ENCODE measurements at places on chromosomes 3 and 15.
A peak's percentile ranks its signal among the peaks of the same experiment; 100 is the strongest.

- peak; percentile 31 for DNase-seq
Measured at GRCh38 chr3:136350557-136350956, 100.4 kb downstream of the PCCB start.

DNA sequence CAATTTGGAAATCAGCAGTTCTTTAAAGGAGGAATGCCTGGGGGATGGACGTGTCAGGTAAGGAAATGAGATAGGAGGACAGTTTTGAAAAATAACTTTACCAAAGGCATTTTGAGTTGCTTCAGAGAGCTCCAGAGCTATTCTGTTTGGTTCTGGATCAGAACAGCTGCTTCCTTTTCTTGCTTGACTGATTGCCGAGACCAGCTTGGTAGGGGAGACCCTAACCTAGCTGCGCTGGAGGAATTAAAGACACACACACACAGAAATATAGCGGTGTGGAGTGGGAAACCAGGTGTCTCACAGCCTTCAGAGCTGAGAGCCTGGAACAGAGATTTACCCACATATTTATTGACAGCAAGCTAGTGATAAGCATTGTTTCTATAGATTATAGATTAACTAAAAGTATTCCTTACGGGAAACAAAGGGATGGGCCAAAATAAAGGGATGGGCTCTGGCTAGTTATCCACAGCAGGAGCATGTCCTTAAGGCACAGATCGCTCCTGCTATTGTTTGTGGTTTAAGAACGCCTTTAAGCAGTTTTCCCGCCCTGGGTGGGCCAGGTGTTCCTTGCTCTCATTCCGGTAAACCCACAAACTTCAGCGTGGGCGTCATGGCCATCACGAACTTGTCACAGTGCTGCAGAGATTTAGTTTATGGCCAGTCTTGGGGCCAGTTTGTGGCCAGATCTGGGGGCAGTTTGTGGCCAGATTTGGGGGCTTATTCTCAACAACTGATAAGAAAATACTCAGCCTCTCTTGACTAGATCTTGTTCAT lies 556.0 kb downstream of the ROBO1 start:
- DNase-seq, result no peak

- no peak for DNase-seq
Measured at GRCh38 chr3:40588406-40588805, 63.6 kb downstream of the ZNF621 start.

DNA sequence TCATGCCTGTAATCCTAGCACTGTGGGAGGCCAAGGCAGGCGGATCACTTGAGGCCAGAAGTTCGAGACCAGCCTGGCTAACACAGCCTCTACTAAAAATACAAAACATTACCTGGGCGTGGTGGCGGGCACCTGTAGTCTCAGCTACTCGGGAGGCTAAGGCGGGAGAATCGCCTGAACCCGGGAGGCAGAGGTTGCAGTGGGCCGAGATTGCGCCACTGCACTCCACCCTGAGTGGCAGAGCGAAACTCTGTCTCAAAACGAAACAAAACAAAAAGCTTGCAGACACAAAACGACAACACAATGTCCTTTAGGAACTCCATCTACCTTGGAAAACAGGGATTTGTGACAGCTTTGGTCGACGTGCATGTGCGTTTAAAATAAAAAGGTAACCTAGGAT lies 716 bp upstream of the KLHL24 start:
- DNase-seq, result no peak

DNA sequence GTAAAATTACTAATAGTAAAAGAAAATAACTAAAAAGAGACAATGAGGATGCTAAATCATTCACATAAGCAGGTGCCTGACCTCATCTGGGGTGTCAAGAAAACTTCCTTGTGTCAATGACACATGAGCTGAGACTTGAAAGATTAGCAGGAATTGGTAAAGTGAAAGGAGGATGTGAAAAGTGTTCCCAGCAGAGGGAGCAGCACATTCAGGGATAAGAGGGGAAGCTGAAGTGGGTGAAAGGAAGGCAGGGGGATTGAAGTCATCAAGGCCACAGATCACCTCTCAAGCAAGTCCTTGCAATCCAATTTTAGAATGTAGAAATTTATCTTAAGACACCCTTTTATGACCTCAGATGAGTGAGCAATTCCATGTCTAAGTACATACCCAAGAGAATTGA lies 60.2 kb upstream of the ACP3 start:
- DNase-seq, result no peak

- DNase-seq, result no peak
Measured at GRCh38 chr3:134810052-134810435, 15.0 kb downstream of the EPHB1 start.

DNA sequence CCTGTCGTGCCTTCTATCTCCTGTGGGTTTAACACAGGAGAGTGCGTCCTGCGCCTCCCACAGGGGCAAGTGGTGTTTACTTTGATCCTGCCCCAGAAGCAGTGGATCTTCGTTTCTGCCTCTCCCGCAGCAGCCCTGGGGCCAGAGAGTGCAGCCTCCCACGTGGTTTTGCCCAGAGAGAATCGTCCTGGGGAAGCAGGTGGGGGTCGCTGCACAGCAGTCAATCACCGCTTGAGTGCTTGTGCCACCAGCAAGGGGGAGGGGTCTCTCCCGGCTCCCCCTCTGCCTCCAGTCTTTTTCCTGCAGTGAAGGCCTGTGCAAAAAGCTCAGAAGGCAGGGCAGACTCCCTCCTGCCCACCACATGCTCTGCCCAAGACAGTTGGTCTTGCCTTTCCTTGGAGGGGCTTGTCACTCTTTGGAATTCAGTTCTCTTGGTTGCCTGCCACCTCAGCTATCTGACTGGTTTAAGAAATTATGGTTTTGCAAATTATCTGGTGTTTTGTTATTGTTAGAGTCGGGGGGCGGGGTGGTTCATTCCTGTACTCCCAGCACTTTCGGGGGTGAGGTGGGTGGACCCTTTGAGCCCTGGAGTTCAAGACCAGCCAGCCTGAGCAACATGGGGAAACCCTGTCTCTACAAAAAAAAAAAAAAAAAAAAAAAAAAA lies 26.9 kb downstream of the STOML1 start:
- no peak for DNase-seq

- no peak for DNase-seq
Measured at GRCh38 chr3:149613988-149614387, 43.8 kb downstream of the WWTR1 start.

- DNase-seq, result no peak
Measured at GRCh38 chr15:99084965-99085364, 19.9 kb upstream of the SYNM start.

- no peak for DNase-seq
Measured at GRCh38 chr15:62068071-62068809, 1.5 kb downstream of the C2CD4A start.
